ENCODE measurements at places on chromosomes 16 and 17.

DNA sequence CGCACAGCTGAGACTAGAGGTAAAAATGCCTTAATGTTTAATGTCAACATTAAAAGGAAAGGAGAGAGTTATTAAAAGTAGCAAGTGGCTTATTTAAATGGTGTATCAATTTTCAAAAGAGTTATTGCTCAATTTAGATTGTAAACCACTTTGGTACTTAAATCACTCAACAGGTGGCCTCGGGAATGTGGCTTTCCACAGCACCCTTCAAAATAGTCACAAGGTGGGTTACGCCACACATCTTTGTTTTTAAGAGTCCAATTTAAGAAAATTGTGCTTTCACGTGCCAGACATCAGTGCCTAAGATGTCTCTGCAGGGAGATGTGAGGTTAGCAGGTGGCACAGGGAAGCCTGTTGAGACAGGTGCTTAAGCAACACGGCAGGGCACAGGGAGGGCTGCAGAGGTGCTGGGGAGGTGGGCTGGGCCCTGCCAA, 27.5 kb upstream of the ADCY7 start:
- no peak for DNase-seq

DNA sequence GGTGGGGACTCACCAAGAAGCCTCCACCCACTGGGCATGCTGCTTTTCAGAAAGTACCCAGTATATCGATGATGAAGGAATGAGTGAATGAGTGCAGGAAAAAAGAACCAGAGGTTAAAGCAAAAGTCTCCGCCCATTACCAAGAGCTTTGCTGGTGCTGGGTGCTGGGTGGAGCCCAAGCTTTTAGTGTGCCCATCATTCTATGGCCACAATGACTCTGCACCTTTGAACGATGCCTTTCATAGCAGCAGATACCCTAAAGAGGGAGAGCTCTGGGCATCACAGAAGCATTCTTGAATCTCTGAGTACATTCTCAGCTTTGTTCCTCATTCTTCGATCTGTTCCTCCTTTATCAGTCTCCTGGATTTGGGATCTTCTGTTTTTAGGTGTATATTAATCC, 450.7 kb upstream of the CCL2 start:
- no peak for DNase-seq

- no peak for DNase-seq
These were observed 805 bp upstream of the CLCN7 start for GRCh38 chr16:1475552-1476114.

- no peak for DNase-seq
These were observed 12.3 kb upstream of the LGALS3BP start for GRCh38 chr17:78991906-78992532.

DNA sequence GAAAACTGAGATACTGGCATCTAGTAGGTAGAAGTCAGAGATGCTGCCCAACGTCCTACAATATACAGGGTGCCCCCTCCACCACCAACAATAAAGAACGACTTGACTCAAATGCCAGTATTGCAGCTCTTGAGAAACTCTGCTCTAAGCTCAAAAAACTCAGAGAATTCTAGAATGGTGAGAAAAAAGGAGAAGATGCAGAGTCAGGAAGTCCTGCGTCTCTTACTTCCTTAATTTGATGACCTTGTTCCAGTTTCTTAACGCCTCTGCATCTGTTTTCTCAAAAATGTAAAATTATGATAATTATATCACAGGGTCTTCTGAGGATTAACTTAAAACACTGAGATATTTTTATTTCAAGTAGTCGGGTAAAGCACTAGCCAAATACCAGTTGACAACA, 1.7 kb upstream of the HSBP1 start:
- DNase-seq = no peak

GRCh38 chr17:38911081-38911730, 14.2 kb upstream of the LASP1NB start:
- DNase-seq = no peak

- DNase-seq = peak; percentile 17
These were observed 17.8 kb upstream of the ITGAE start for GRCh38 chr17:3818786-3819185.

DNA sequence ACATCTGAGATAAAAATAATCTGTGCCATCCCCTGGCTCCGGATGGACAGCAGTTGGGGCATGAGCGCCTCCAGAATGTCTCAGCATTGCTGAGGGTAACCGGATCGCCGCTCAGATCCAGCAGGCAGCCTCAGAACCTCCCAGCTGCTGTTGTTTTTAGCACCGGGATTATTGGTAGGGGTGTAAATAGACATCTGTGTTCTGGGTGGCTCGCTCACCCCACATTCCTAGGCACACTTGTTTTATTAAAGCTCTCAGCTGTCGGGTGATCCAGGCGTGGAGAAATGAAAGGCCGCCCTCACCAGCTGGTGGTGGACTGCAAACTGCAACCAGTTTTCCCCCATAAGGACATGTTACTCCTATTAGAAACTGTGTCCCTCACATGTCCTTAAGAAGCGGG, 32.1 kb downstream of the MYH3 start:
- no peak for DNase-seq

GRCh38 chr16:67181346-67181745, 2.4 kb downstream of the MATCAP1 start:
- peak; percentile 91 for DNase-seq

All from cardiac fibroblast (primary cell).